CD4-positive, alpha-beta T cell treated with Interleukin-21 for 1 hour (primary cell): ENCODE measurements at places on chromosomes 5 and 9.
A peak's percentile ranks its signal among the peaks of the same experiment; 100 is the strongest.

DNA sequence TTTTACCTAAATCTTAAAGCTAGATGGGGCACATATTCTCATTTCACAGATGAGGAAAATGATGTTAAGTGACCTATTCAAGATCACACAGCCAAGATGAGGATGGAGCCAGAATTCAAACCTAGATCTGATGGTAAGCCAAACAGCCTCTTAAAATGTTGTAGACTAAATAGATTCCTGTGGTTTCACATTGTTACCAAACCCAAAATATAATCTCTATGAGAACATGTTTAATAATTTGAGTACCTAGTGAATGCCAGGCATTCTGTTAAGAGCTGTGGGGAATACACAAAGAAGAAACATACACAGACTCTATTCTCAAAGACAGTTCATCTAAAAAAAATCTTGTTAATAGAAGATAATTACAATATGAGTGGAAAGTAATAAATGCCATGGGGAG is 25.2 kb downstream of the HOMER1 start:
- DNase-seq, result no peak

DNA sequence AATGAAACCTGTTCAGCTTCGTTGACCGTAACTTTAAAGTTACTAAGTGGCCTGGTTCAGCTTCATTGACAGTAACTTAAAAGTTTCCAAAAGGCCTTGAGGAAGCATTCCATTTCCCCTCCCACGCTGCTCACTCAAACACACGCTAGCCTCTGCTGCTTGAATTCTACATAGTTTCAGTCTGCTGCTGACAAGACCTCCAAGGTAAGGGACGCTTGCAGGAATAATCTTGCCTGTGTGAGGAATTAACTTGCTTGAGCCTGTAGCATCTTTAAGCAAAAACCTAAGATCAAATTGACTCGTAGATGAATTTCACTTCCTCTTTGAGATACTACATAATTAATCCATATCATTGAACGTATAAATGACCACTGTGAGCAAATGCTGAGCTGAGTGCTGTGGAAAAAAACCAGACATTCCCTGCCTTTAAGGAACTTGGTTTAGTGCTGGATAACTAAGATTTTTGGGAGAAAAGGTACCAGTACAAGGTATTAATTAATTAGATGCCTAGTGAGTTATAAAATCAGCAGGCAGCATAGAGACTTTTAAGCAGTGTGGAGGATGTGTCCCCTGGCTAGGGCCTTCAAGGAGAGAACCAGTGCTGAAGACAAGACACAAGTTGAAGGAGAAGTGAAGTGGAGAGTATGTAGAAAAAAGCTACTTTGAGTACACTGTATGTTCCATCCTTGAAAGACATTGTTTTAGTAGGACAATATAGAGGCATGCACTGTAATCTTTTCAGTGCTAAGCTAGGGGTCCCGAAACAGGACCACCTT is 39.2 kb downstream of the GRAMD2B start:
- no peak for DNase-seq

DNA sequence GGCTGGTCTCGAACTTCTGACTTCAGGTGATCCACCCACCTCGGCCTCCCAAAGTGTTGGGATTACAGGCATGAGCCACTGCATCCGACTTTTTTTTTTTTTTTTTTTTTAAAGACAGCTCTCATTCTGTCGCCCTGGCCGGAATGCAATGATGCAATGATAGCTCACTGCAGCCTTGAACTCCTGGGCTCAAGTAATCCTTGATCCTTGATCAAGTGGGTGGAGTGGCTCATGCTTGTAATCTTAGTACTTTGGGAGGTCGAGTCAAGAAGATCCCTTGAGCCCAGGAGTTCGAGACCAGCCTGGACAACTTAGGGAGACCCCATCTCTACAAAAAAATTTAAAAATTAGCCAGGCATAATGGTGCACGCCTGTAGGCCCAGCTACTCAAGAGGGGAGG is 8.1 kb downstream of the SEC24A start:
- no peak for DNase-seq

GRCh38 chr9:126722922-126723806 is 81.7 kb upstream of the ZBTB43 start:
- peak; percentile 84 for DNase-seq

GRCh38 chr9:19229595-19230354 is 718 bp upstream of the DENND4C start:
- peak; percentile 69 for DNase-seq

DNA sequence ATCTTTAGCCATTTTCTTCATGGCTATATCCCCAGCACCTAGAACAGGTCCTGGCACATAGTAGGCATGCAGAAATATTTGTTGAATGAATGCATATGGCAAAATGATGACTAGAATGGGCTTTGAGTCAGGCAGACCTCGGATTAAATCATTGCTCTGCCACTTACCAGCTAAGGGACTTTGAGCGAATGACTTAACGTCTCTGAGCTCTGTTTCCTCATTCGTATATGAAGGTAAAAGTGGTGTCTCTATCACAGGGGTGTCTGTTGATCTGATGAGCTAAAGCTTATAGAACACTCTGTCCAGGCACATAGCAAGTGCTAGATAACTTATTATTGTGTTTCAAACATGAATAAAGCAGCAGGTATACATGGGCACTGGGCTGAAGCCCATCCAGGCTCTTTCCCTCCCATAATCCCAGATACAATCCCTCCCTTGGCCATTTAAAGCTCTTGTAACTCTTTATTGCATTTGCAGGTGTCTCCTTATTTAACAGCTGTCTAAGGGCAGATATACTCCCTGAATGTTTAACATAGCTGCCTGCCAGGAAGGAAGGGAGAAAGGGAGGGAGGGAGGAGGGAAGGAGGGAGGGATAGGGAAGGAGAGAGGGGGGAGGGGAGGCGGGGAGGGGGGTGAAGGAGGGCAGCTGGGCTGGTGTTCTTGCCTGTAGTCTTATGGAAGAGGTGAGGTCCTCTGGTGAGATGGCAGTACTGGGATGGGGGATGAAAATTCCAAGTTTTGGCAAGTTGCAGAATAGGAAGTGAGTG is 23.2 kb upstream of the STXBP1 start:
- no peak for DNase-seq

- DNase-seq, result no peak
Measured at GRCh38 chr5:73152411-73153388, 20.3 kb upstream of the TMEM174 start.

DNA sequence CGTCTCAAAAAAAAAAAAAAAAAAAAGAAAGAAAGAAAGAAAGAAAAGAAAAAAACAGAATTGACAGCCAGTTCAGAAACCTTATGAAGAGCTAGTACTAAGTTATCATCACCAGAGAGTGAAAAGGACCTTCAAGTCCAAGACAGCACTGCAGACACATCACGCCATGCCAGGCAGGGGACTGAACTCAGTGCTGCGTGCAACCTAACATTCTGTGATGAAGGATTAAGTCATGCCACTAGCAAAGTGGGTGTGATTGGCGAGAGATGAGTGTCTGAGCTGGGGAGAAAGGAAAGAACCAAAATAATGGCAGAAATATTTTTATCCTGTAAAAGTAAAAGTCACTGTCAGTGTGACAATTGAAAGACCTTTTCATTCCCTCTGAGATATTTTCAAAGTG is 54.7 kb downstream of the MAP1B start:
- DNase-seq, result no peak

GRCh38 chr5:9468060-9468388 is 77.9 kb downstream of the SEMA5A start:
- DNase-seq, result no peak

DNA sequence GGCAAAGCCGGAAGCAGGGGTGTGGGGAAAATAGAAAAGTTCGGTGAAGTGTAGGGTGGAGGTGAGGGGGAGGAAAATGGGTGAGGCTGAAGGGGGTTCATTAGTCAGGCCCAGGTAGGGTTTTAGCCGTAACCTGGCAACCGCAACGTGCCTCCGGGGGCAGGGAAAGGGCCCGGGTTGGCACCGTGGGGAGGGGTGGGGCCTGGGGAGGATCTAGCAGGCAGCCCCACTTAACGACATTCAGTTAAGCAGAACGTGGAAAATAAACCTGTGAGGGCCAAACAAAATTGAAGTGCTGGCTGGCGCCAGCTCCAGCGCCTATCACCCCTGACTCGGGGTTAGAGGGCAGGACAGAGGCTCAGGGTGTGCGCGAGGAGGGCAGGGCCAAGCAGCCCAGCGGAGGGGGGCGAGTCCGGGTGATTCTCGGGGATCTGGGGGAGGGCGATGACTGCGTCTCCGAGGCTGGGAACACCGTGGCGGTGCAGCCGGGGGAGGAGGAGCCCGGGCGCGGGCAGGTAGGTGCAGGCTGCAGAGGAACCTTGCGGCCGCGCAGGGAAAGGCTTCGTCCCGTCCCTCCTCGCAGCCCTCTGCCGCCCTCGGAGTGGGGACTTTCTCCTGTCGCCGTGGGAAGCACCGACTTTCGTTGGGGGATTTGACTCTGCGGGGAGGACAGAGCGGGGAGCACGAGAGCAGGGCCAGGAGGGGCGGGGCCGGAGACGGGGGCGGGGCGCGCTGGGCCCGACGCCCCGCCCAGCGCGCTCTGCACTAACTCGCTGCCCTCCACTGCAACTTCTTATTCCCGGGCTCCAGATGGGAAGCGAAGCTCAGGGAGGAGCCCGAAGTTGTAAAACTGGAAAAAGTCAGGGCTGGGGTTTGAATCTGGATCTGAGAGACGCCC is 5.1 kb downstream of the RGS14 start:
- peak; percentile 83 for DNase-seq

- no peak for DNase-seq
Measured at GRCh38 chr5:169577951-169578350, 5.6 kb upstream of the SPDL1 start.

- DNase-seq, result no peak
Measured at GRCh38 chr5:142446131-142446959, 121.5 kb upstream of the SPRY4 start.

- DNase-seq, result no peak
Measured at GRCh38 chr9:70571258-70571657, 156.8 kb upstream of the KLF9 start.
